ENCODE measurements at places on chromosomes 6 and 20. TPM values are rescaled to one million over a fixed set of nuclear protein-coding genes. Genes with fewer than 3 reads are reported as not detected.

DNA sequence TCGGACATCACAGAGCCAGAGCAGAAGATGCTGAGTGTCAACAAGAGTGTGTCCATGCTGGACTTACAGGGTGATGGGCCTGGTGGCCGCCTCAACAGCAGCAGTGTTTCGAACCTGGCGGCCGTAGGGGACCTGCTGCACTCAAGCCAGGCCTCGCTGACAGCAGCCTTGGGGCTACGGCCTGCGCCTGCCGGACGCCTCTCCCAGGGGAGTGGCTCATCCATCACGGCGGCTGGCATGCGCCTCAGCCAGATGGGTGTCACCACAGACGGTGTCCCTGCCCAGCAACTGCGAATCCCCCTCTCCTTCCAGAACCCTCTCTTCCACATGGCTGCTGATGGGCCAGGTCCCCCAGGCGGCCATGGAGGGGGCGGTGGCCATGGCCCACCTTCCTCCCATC, 11.4 kb upstream of the ZBTB9 start:
- no peak for DNase-seq

DNA sequence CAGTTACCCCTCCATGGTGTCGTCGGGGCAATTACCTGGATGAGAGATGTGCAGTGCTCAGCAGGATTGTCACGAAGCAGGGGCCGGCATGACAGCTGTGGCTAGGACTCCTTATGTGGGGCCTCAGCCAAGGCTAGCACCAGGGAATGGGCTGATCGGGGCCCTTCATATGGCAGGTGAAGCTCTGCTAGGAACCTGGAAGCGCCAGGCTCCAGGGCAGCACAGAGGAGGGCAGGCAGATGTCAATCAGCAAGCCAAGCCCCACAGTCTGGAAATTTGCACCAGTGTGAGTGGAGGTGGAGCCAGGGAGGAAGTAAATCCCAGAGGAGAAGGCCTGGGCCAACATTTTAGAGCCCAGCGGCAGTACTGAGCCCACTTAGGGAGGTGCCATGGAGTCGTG, 21.2 kb downstream of the SYNDIG1 start:
- no peak for DNase-seq

GRCh38 chr6:85068221-85068620, 303.8 kb upstream of the TBX18 start:
- DNase-seq, result no peak

GRCh38 chr20:3423126-3423525, 15.7 kb upstream of the DNAAF9 start:
- DNase-seq, result no peak

DNA sequence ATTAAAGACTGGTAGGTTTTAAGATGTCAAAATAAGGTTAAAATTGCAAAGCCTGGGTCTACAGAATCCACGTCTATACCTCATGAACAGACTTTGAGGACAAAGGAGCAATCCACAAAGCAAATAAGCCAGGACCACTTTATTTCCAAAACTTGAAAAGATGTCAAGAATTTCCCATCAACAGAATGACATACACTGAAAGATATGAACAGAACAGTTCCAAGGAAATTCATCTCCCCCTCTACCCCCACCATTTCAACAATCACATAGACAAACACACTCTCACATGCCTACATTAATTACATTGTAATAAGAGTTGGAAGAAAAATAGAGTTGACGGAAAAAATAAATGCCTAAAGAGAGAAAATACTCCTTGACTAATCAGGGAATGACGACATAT, 45.2 kb upstream of the NHSL1 start:
- DNase-seq, result no peak

Gene RSPO3
- total RNA-seq, result 7.4 TPM

Gene PFDN4
- 56.1 TPM for total RNA-seq

Gene ZC3H12D
- total RNA-seq, result 0.36 TPM

Measured in cerebellum (tissue), 4 donors.